ENCODE measurements at places on chromosomes 12 and 14.

- no peak for DNase-seq
These were observed 35.0 kb downstream of the KITLG start for GRCh38 chr12:88544991-88545980.

- DNase-seq = no peak
These were observed 30.6 kb downstream of the STK38L start for GRCh38 chr12:27274706-27275105.

DNA sequence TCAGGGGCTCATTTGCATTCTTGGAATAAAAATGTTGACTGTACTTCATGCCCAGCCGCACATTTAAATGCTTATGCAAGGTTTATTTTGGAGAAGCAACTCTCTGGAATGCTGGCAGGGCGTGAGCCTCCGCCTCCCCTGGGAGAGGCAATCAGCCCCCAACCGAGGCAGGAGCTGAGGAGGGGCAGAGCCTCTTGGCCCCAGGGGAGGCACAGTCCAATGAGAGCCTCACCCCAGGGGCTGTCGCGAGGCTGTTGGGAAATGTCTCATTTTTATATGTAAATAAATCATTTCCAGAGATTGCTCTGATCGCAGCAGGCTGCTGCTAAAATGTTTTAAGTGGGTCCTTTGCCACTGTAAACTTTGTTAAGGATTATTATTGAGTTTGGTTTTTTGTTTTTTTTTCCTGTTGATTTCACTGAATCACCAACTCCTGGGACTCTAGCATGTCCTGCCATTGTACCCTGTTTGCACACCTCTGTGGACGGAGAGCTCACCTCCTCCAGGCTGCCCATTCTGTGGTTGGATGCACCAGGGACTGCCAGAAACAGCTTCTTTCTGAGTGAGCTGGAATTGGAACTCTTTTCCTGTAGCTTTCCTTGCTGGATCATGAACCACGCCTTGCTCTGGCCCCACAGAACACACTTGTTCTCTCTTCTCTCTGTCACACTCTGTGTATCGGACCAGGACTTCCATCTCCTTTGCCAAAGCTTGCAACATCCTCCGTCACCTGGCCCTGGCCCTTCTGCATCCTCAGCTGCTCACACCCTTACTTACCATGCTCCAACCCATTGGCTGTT, 46.9 kb upstream of the FAM181A start:
- DNase-seq = no peak

GRCh38 chr14:99619835-99620834, 16.1 kb upstream of the CCDC85C start:
- DNase-seq = no peak

DNA sequence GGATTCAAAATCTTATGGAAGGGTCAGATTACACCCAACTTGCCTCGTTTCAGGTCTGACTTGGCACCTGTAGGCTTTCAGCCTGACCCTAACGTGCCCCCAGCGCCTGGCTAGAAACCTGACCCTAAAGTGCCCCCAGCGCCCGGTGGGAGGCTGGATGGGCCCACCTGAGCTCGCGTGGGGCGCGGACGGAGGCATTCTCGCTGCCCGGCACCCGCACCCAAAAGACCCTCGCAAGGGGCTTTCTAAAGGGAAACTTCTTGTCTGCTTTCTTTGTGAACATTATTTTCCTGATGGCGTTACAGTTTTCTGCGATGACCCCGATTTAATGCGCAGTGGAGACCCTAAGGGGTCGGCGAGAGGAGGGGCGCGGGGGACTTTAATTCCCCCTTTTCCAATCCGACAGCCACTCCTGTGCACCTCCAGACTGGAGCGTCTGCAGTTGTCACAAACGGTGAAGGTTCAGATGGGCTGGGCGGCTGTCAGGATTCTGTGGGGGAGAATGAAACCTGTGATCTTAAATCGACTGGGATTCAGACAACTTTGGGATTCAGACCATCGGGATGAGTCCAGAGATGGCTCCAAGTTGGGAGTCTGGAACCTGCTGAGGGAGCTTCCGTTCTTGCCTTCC, 751 bp upstream of the HRK start:
- no peak for DNase-seq

DNA sequence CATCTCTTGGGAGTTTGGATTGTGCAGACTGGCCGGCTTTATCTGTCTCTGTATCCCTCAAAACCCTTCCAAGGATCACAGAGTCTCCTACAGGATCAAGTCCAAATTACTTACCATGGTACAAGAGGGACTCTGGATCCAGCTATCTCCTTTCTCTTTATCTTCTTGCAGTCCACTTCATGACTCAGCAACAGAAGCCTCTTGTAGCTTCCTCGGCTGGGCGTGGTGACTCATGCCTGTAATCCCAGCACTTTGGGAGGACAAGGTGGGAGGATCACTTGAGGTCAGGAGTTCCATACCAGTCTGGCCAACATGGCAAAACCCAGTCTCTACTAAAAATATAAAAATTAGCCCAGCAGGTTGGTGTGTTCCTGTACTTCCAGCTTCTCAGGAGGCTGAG, 189.7 kb downstream of the BCAT1 start:
- no peak for DNase-seq

- no peak for DNase-seq
These were observed 646.7 kb upstream of the FOXG1 start for GRCh38 chr14:28119849-28120248.

- DNase-seq = no peak
These were observed 247.6 kb downstream of the CHST11 start for GRCh38 chr12:104704224-104704779.

- DNase-seq = peak; percentile 82
These were observed 112.3 kb upstream of the BCL2L14 start for GRCh38 chr12:11958221-11959091.

GRCh38 chr12:99915251-99916082, 69.3 kb downstream of the ANKS1B start:
- DNase-seq = no peak

GRCh38 chr12:124188561-124189405, 106.1 kb upstream of the RFLNA start:
- DNase-seq = no peak

DNA sequence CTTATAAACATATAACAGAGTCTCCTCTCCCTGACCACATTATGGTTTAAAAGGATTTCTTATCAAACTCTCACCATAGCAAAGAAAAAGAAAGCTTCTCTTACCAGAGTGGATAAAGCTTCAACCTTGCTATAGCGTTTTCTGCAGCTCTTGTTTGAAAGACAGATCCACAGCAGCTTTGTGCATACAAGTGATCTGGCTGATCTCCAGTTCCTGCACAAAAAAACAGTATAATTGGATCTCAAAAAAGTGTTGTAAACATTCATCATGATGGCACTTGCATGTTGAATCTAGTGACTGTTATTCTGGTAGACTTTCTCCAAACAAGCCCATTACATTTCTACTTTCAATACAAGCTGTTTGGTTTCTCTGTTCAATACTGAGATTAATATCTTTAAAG, 178.9 kb upstream of the MGAT4C start:
- DNase-seq = no peak

GRCh38 chr12:43063650-43064049, 474.1 kb upstream of the PRICKLE1 start:
- no peak for DNase-seq

- peak; percentile 62 for DNase-seq
These were observed 123.2 kb downstream of the FGD4 start for GRCh38 chr12:32522331-32523221.

GRCh38 chr12:84150201-84150600, 762.4 kb downstream of the SLC6A15 start:
- no peak for DNase-seq

DNA sequence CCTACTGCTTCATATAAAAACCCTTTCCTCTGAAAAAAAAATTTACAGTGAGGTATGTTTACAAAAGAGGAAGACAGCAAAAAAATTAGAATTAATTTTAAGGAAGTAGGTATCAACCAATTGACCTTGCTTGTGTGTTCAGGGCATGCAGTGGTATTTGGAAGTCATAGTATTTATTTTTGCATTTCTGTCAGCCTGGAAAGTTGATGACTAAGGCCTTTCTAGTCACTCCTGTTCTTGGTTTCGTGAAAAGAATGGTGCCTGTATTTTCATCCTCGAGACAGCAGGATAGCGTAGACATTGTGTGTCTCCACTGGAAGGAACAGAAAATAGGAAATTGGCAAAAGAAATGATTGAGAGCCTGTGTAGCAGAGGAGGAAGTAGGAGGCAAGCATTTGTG, 24.5 kb downstream of the SLC16A7 start:
- DNase-seq = peak; percentile 54

DNA sequence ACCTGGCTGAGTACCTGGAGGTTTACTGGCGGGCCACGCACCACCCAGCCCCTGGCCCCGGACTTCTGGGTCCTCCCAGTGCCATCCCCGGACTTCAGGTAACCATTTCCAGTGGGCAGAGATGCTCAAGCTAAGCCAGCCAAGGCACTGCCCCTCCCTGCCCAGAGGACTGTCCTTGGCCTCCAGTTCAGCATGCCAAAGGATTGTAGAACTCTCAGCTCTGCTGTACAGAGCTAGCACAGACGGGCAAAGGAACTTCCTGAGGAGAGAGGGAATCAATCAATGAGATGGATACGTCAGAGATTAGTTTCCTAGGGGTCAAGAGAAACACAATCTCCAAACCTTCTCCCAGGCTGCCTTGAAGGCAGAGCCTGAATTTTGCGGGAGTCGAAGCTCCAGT, 8.7 kb downstream of the CACNB3 start:
- DNase-seq = no peak

GRCh38 chr14:55580470-55581341, 699 bp downstream of the KTN1 start:
- peak; percentile 42 for DNase-seq
